Left forelimb (tissue), 1 donor: ENCODE measurements at places on chromosomes 3 and 15.

DNA sequence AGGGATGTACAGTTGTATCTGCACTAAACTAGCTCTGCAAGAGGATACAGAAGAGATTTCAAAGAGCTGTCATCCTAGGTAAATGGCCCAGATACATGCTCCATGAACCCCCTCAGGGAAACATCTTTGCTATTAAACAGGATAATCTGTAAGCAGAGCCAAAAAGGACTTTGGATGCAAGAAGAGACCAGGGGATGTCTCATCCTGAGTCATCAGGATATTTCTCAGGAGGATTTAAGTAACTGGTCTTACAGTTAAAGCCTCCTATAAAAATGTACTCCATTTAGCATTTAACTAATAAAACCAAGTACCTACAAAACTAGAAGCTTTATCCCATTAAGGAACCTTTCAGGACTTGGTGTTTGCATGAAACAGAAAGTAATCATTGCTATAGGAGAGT is 48.2 kb upstream of the PHLDB2 start:
- no peak for DNase-seq

- DNase-seq: no peak
Observed at GRCh38 chr3:184419171-184419570, 39.3 kb downstream of the CHRD start.

DNA sequence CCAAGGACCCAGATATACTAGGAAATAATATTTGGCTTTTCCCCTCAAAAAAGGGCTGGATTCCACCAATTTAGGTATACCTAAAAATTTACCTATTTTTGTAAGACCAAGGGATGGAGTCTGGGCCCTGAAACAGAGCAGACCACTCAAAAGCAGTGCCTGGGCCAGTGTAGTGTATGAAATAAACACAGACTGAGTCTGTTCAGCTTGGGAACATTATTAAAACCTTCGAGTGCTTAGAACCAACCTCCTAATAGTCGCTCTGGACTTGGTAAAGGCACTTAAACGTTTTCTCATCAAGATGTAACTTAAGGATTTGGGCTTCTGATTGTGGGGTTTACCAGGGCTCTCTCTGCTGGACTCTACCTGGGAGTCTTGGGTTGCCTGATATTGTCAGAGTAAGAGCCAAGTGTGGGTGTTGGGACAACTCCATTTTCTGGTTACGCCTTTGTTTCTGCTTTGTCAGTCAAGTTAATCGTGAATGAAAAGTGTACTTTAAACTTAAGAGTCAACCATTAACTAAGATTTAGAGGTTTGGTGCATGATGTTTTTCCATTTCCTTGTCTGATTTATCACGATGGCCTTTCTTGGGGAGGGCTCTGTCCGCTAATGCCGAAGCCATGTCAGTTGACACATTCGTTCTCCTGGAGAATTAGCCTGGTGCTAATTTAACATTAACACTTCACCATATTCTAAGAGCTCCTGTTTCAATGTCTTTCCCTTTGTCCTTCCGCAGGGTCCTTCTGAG is 221.0 kb upstream of the TPM1 start:
- no peak for DNase-seq

DNA sequence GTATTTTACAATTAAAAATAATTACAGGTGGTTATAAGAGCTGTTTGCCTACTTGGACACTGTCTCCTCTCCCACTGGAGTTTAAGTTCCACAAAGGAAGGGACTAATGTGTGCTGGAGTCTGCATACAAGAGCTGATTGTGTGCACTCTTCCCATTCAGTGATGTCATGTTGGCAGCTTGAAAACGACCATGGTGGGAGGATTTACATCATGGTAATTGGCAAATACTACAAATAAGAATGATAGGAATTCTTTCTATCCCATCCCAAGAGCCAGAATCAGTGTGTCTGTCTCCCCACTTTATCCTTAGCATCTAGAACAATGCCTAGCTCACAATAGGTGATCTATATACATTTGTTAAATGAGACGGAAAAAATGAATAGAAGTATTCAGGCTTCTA is 14.1 kb downstream of the ITGA11 start:
- peak; percentile 20 for DNase-seq

DNA sequence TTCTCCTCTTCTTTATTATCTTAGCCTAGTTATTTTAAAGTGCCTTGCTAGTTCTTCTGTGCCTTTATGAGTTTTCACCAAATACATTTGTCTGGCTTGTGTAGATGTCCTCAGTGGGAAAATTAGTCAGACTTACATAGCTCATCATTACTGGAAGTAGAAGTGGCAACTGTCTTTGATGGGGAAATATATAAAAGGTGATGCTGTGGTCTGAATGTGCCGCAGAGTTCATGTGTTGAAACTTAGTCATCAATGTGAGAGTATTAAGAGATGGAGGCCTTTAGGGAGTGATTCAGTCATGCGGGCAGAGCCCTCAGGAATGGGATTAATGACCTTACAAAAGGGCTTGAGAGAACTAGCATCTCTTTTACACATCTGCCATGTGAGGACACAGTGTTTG is 6.4 kb upstream of the ERICH6 start:
- no peak for DNase-seq

DNA sequence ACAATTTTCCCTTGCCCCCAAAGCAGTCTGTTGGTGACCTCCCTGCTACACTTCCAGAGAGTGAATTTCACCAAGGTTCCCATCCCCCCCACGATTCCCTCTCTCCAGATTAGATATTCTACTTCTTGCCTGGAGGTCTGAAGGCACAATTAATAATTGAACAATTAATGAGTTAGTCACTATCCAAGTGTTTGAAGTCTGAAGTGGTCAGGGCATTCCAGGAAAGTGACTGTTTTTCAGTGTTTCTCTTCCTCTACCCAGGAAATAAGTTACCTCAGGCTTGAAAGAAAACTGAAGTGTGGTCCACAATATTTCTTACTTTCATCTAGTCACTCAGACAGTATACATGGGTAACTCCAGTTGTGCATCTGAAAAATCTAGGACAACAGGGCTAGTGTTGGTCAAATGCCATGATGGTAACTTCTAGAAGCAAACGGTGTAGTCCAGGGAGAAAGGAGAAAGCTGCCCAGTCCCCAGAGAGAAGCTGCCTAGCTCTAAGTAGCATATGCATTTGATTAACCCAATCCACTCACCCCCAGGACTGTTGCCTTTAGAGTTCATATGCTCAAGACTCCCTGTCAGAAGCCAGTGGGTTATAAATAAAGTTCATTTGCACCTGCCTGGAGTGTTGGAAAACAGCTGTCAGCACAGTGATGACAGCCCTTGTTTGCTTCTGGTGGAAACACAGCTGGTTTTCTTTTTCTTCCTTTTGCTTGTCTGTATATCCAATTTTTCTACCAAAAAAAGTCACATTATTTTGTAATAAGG is 2.3 kb upstream of the TM4SF4 start:
- no peak for DNase-seq

DNA sequence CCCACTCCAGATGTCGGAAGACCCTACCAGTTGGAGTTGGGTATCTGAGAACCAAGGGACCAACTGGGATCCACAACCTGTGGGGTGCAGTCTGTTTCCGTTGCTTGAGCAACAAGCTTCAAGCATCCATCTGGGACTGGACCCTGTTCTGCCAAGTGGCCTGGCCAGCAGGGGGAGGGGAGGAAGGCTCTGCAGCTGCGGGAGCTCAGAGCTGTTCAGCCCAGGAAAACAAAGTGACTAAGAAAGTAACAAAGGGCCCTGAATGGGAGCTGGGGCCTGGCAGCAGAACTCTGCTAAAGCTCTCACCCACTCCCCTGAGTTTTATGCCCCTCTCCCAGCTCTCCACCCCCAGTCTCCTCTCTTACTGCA is 2.7 kb downstream of the TYRO3 start:
- DNase-seq: no peak

DNA sequence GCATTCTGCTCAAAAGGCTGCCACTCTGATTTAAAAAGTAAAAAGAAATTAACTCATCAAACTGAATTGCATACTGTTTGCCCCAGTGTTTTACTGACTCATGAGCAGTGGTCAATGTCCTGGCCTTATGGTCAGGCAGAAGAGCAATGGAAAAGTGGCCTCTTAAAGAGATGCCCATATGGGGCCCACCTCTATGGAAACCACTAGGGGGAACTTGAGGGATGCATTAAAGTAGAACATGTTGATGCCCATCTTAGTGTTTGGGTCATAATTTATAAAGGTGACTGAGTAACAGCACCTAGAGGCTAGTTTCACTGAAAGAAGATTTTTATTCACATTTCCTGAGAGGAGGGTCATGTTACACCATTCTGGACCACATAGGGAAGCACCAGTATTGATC is 66.5 kb upstream of the RNU6-1 start:
- no peak for DNase-seq

- no peak for DNase-seq
Observed at GRCh38 chr3:45317710-45318109, 70.7 kb upstream of the LARS2 start.

DNA sequence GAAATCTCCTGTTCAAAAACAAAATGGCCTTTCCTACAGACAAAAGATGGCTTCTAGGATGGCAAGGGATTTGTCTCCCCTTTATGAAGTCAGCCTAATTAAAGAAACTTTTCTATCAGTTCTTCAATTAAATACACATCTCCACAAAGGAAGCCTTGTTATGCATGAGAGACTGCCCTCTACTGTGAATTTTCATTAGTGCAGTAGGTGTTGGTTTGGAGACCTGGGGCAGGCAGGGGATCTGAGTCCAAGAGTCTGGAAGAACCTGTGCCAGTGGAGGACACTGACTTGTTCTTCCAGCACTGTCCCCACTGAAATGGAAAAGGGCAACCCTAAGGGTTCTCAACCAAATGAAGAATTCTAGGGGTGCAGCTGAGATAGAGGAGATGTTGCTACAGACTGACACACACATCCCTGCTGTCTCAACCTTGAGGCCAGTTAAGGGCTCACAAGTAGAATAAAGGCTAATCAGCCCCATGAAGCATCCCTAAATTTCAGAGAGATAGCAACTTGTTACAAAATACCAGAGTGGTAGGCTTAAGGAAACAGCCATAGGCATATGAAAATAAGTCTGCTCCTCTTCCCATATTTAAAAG is 174.0 kb upstream of the PRICKLE2 start:
- no peak for DNase-seq

GRCh38 chr3:123682781-123683504 is 98.1 kb upstream of the HACD2 start:
- no peak for DNase-seq

GRCh38 chr3:182739619-182740018 is 53.7 kb upstream of the ATP11B start:
- DNase-seq: no peak

DNA sequence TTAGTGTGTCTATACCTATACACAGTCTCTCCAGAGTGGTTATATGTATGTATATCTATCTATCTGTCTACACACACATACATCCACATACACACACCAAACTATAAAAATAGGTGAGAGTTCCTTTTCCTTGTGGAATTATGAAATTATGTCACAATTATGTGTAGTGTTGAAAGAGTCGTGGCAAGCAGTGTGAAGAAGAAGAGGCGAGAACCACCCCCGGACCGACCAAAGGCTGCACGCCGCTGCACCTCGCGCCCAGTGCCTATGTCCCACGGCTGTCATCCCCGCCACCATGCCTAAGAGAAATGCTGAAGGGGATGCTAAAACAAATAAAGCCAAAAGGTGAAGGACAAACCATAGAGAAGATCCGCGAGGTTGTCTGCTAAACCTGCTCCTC is 95.0 kb upstream of the RAP2B start:
- no peak for DNase-seq

GRCh38 chr3:23481616-23482278 is 278.6 kb downstream of the UBE2E2 start:
- no peak for DNase-seq

DNA sequence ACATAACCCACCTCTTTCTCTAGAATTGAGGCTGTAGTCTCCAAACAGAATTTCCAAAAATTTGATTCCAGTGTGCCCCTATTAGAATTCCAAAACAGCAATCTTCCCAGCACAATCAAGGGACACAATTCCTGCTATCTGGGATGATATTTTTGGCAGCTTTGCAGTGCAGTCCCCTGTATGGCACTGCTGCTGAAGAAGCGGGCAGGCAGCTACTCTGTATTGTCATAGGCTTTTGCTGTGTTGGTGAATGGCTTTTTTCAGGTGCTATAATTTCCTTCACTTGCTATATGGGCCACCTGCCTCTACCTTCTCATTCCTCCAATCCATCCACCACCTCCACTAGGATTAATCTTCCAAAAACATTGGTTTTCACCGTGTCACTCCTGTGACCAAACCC is 145.5 kb downstream of the VGLL4 start:
- no peak for DNase-seq

DNA sequence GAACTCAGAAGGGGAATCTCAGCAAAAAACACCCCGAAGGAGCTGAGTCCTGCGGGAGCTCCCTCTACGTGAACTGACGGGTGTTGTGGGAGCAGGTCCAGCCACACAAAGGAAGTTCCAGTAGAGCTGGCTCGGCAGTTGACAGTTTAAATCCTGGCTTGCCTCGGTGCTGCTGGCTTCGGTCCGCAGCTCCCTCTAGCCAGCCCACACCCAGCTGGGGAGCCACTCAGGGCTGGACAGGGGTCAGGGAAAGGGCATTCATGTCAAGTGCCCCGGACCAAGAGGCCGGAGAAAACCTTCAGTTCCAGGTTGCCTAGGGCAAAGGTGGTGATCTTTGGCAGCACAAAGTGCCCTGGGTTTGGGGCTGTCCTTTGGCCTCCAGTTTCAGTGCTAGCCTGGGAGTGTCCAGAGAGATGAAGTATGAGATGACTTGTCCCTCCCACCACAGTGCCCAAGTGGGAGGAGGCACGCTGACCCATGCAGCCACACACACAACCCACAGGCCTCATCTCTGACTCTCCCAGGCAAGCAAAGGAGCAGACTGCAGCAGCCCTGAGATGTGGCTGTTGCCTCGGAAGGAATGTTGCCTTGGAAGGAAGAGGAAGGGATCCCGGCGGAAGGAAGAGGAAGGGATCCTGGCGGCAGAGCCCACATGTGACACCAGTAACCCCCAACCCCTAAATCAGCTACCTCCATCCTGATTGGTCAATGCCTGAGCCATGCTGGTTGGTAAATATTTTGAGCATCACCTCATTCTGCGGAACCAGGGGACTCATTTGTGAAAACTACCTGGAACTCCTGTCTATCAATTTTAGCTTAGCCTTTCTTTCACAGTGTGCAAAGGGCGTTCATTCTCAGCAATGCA is 13.9 kb upstream of the ANPEP start:
- DNase-seq: peak; percentile 71

DNA sequence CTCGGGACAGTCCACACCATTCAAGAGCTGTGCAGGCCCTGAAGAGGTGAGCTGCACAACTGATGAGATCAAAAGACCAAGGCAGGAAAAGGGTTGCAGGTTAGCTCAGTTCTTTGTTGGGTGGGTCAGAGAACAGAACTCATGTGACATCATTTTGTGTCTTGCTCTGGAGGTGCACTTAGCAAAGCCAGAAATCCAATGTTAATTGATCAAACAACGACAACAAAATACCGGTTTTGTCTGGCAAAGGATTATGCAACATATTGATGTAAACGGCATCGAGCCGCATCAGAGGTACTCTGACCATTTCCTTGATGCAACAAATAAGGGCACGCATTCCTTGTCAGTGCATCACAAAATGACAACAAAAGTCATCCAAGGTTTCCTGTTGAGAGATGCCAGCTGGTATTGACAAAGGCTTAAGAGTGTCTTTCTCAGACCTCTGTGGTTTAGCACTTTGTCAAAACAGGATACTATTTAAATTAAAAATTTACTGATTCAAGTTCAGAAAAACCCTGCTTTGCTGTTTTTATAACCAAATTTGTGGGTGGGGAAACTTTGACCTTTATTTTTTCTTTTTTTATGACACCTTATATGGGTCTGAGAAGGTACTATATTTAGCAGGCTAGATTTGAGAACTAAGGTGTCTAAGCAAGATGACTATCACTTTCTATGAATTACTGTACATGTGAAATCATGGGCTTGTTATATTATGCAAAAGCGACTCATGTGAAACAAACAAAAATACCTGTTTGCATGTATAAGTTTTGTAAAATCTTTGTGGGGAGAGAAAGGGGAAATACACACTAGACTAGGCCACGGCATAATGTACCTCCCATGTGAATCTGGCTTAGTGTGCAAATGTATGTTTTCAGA is 496.1 kb downstream of the FOXP1 start:
- DNase-seq: no peak
